ENCODE measurements at places on chromosomes 6 and 20. TPM values are rescaled to one million over a fixed set of nuclear protein-coding genes. Genes with fewer than 3 reads are reported as not detected.

DNA sequence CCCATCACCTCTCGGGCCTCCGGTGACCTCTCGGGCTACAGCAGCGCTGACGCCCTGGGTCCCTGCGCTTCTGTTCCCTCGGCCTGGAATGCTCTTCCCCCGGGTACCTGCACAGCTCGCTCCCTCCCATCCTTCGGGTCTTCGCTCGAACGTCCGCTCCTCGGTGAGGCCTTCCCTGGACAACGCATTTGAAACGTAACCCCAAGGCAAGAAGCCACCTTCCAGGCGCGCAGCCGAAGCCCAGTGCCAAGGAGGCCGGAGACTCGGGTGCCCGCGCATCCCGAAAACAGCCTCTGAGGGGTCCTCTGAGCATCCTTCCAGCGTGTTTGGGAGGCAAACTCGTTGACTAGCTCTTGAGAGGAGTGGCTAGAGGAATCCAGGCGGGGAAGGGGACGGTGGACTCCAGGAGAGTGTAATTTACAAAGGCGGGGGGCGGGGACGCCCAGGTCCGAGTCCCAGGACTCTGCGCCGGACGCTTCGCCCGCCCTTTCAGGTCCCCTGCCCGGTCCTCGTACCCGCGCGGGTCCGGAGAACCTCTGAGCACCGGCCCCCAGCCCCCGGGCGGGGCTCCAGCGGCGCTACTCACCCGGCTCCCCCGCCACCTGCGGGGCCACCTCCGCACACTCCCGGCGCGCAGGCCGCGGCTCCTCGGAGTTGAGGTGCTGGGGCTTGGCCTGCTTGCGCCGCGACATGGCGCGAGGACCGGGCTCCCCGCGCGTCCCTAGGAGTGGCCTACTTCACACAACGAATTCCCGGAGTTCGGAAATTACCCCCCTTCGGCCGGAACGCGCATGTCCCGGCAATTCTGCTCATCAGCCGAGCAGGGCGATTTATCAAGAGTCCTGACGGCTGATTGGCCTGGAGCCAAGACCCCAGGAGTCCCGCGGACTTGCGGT lies 86.8 kb downstream of the ZFP64 start:
- H3K27ac ChIP-seq = no peak overlapping the region
- H3K4me1 ChIP-seq = peaks cover 22% of the 10 kb centered on the region
- peak overlapping the region; percentile 46 for H3K4me3 ChIP-seq
- no peaks in the 10 kb centered on the region for H3K36me3 ChIP-seq

- H3K27me3 ChIP-seq = peaks cover 4% of the 10 kb centered on the region
- no peak for DNase-seq
- no peak overlapping the region for H3K4me3 ChIP-seq
- no peaks in the 10 kb centered on the region for H3K36me3 ChIP-seq
- H3K27ac ChIP-seq = no peak overlapping the region
These were observed 164.9 kb downstream of the CDH26 start for GRCh38 chr20:60123096-60123495.

DNA sequence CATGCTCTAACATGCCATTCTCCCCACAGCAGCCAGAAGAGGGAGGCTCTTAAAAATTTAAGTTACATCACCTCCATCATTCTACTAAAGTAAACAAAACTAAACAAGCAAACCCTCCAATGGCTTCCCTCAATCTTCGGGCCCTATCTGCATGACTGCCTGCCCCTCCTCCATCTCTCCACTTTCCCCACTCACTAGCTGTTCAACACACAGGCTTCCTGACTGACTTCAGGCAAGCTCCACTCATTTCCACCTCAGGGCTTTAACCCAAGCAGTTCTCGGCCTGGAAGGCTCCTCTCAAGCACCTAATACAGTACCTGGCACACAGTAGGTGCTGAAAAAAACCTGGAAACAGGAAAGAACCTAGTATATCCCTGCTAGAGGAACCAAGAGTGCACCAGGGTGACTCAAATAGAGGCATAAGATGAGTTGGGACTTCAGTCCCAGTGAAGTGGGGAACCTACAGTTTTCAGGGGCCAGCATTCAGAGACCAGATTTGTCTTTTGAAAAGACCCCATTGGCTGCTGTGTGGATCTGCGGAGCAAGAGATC lies 2.8 kb downstream of the AHCY start:
- peak; percentile 30 for DNase-seq
- no peaks in the 10 kb centered on the region for H3K36me3 ChIP-seq
- H3K4me1 ChIP-seq = peaks cover 21% of the 10 kb centered on the region
- no peaks in the 10 kb centered on the region for H3K27me3 ChIP-seq
- peak overlapping the region; percentile 62 for H3K27ac ChIP-seq
- no peak overlapping the region for H3K4me3 ChIP-seq

The FAM184A gene
- total RNA-seq = 14.1 TPM
